ENCODE measurements at places on chromosomes 6 and 20. TPM values are rescaled to one million over a fixed set of nuclear protein-coding genes. Genes with fewer than 3 reads are reported as not detected.

SERPINB1 gene
- 13.7 TPM for total RNA-seq

C6orf52 gene
- total RNA-seq, result 0.84 TPM

TFAP2C gene
- total RNA-seq, result 92.9 TPM

GRCh38 chr6:13488896-13489237 is 1.5 kb upstream of the GFOD1 start:
- H3K4me3 ChIP-seq, result no peak overlapping the region
- no peak for DNase-seq
- H3K36me3 ChIP-seq, result no peaks in the 10 kb centered on the region
- H3K27ac ChIP-seq, result no peak overlapping the region
- peaks cover 10% of the 10 kb centered on the region for H3K27me3 ChIP-seq

GRCh38 chr6:45377043-45377553 is 636 bp downstream of the SUPT3H start:
- no peak for DNase-seq
- H3K36me3 ChIP-seq, result no peaks in the 10 kb centered on the region
- peak overlapping the region; percentile 97 for H3K4me3 ChIP-seq

DNA sequence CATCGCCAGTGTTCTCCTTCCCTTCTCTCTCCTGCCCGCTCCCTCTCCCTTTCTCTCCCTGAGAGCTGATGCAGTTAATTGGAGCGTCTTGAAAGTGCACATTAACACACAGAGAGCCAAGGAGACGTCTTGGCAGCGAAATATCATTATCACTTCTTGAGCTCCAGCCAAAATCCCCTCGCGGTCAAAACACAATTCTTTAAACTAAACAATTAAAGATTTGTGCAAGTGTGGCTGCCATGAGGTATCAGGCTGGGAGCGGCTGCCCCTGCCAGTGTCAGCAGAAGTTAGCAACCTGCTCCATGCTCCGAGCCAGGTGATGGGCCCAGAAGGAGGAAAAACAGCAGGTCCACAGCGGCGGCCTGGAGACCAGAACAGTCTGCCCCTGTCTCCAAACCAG is 100.9 kb upstream of the FOXP4 start:
- peaks cover 27% of the 10 kb centered on the region for H3K4me1 ChIP-seq
- no peak for DNase-seq
- peaks cover 8% of the 10 kb centered on the region for H3K27me3 ChIP-seq
- no peak overlapping the region for H3K27ac ChIP-seq

GRCh38 chr6:127716465-127716864 is 139.5 kb downstream of the C6orf58 start:
- H3K4me3 ChIP-seq, result no peak overlapping the region
- peak overlapping the region; percentile 60 for H3K27ac ChIP-seq
- DNase-seq, result no peak
- peaks cover 9% of the 10 kb centered on the region for H3K4me1 ChIP-seq
- peaks cover 46% of the 10 kb centered on the region for H3K27me3 ChIP-seq
- H3K36me3 ChIP-seq, result no peaks in the 10 kb centered on the region

Measured in osteocyte (in vitro differentiated cells).